ENCODE measurements at places on chromosomes 6 and 20. TPM values are rescaled to one million over a fixed set of nuclear protein-coding genes. Genes with fewer than 3 reads are reported as not detected.
A peak's percentile ranks its signal among the peaks of the same experiment; 100 is the strongest.

DNA sequence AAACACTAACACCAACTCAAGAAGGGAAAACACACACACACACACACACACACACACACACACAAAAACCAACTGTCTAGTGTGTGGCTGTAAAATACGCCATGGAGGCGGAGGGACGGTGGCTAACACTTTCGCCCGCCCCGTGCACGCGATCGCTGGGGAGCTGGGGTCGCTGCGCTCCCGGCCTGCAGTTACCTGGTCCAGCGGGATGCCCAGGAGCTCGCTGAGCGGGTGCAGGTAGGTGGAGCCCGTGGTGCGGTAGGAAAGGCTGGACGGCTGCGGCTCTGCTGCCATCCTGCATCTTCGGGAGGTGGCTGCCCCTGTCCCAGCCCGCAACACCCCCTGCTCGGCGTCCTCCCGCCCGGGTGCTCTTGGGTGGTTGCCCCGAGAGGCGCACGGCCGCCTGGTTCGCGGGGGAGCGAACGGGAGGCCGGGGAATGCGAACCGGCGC is 303 bp downstream of the MBOAT1 start:
- no peaks in the 10 kb centered on the region for H3K27me3 ChIP-seq
- H3K4me1 ChIP-seq, result peaks cover 3% of the 10 kb centered on the region
- peak overlapping the region; percentile 83 for H3K4me3 ChIP-seq

DNA sequence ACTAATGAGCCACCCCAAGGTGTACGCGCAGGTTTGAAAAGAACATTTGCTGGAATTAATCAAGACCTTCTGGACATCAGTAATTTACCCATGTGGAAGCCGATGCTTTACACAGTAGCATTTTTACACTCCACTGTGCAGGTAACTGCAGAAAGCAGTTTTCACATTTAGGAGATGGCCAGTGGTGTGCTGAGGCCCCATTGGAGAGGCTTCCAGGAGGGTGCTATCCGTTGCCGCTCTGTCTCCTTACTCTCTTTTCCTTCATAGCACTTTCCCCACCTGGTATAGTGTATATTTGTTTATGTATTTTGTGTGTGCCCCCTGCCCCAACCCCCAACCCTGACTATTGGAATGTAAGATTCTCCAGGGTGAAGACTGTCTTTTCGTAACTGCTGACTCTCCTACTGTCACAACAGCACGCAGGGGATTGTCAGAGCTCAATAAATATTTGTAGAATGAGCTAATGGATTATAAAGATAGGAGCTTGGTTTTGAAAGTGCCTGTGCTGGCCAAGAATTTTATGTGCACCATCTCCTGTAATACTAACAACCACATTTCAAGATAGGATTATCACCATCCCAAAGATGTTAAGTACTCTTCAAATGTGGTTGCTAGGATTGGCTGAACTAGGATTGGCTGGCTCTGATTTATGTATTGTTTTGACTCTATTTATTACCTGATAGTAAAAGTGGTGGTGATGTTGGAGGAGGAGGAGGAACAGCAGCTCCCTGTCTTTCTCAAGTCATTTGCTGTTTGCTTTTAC is 74.0 kb upstream of the GLP1R start:
- peak overlapping the region; percentile 64 for H3K27ac ChIP-seq
- DNase-seq, result peak; percentile 45
- no peaks in the 10 kb centered on the region for H3K36me3 ChIP-seq
- H3K4me3 ChIP-seq, result no peak overlapping the region
- no peaks in the 10 kb centered on the region for H3K27me3 ChIP-seq

DNA sequence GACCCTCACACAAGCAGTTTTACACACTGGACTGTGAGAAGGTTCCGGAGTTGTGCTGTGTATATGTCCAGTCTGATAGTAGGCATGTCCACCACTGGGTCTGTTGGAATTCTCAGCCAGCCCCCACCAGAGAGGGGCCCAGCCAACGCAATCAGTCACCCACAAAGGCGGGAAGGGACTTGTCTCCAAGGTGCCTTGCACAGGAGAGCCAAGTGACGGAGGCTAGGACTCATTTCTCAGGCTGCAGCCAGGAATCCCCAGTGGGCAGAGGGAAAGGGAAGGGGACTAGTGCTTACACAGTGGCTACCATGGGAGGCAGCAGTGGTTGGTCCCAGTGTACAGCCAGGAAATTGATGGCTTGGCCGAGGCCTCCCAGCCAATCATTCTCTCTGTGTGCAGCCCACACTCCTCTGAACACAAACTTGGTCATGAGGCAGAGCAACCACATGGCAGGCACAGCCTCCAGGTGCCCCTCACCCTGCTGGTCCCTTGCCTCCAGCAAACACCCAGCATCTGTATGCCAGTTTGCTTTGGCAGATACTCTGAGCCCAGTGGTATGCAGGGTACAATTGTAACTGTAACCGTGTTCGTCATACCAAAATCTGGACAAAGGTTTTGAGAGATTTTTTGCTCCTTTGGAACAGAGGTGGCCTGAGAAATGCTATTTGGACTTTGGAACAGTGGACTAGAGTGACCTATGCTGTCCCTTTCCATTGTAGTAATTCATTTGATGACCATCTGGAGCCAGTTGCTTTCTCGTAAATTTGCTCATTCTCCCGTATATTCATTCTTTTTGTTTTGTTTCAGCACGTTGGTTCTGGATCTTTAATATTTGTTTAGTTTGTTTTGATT is 72.9 kb upstream of the MYL9 start:
- H3K27me3 ChIP-seq, result no peaks in the 10 kb centered on the region
- peak overlapping the region; percentile 54 for H3K27ac ChIP-seq
- peak; percentile 51 for DNase-seq
- H3K36me3 ChIP-seq, result peaks cover 2% of the 10 kb centered on the region

HS3ST5 gene
- total RNA-seq, result 0.28 TPM

ULBP3 gene
- 8.1 TPM for total RNA-seq

TAGAP gene
- not detected for total RNA-seq

Data from Caco-2 (cell line).